Esophagus muscularis mucosa (tissue), 4 donors: ENCODE measurements at places on chromosomes 1 and 21. TPM values are rescaled to one million over a fixed set of nuclear protein-coding genes. Genes with fewer than 3 reads are reported as not detected.
A peak's percentile ranks its signal among the peaks of the same experiment; 100 is the strongest.

The METTL25B gene
- total RNA-seq, result 16.2 TPM

GRCh38 chr1:28507247-28507645 lies 1.4 kb downstream of the RCC1 start:
- no peak for DNase-seq

GRCh38 chr1:34268311-34268954 lies 91.7 kb downstream of the C1orf94 start:
- peak; percentile 62 for DNase-seq

DNA sequence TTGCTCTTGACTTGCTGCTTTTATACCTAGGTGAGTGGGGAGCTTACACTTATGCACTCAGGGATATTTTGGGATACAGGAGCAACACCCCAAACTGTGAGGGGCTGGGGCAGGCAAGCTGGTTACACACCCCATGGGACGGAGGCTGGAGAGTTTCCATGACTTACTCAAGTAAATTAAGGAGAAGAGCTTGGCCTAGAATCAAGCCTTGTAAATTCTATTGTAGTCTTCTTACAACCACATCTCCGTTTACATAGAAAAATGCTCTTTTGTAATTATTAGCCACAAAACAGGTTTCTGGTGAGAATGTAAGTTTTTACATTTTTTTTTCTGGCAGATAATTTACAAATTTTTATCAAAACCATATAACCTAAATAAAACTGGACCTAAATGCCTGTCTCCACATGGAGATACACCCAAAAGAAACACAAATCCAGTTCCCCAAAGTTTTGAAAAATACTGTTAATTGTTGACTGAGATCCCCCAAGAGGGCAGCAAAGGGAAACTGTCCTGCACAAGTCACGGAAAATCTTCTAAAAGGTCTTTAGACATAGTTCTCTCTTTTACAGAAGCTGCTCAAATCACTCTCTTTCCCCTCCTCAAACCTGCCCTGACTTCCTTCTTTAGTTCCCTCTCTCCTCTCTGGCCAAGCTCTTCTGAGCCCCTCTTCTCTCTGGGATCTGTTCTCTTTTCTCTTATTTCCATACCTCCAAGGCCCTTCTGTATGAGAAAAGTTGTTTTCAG lies 134.0 kb downstream of the HIVEP3 start:
- no peak for DNase-seq

- DNase-seq, result peak; percentile 57
These were observed 9.9 kb upstream of the HAO2 start for GRCh38 chr1:119358636-119359035.

The LRRC71 gene
- total RNA-seq, result not detected

DNA sequence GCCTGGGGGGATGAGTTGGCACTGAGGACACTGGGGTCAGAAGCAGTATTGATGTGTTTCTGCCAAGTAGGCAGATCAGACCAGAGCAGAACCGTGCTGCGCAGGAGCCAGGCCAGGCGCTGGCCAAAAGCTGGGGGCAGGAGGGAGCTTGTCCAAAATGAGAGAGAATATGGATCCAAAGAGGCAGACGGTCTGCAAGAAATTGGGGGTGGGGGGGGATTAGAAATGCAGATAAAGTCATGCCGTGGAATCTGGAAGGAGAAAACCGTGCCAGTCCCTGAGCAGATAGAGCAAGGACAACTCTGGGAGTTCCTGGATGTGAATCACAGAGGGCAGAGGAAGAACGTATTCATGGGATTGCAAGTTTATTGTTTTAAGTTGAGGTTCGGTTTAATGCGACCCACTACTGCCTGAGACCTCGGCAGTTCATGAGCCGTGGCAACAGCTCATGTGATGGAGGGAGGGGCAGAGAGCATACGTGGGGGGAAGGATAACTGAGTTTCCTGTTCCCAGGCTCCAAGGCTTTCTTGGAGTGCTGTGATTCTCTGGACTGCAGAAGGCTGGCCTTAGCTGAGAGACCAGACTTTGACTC lies 224.0 kb downstream of the FGGY start:
- peak; percentile 74 for DNase-seq

The AGO3 gene
- total RNA-seq, result 23.3 TPM

DNA sequence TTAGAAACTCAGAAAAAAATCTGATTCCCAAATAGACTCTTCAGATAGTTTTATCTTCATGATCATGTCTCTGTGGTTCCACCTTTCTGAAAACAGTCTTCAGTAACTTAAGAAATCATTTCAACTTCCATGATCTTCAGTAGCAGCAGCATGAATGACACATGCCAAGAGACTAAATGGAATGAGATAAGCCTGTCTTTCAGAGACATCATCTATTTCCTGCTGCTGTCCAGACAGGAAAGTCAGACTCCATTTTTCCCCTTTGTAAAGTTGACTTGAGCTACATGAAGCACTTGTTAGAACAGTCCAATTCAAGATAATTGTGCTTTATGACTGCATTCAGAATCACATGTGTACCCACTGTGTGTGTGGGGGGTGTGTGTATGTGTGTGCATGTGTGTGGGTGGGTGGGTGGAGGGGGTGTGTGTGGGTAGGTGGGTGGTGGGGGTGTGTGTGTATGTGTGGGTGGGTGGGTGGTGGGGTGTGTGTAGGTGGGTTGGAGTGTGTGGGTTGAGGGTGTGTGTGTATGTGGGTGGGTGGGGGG lies 58.8 kb downstream of the CLIC4 start:
- no peak for DNase-seq

The PTCH2 gene
- total RNA-seq, result 0.66 TPM

The ZNF672 gene
- total RNA-seq, result 41.4 TPM

- DNase-seq, result no peak
These were observed 20.6 kb upstream of the SH3D21 start for GRCh38 chr1:36285443-36286101.

- DNase-seq, result no peak
These were observed 27.1 kb upstream of the LEPR start for GRCh38 chr1:65393347-65393746.

DNA sequence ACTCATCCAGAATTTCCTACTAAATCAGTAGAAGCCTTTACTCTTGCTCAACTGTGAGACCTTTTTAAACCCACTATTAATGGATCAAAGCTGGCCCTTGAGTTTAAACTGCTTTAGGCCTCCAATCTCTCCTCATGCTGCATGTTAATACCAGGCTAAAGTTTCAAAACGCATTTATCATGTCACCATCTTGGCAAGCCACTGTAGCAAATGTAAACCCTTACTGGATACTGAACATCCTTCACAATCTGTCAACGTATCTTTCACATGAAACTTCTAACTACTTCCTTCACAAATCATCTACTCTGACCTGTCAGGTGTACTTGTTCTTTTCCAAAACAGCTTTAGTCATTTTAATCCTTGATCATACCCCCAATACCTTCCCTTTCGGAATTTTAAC lies 3.0 kb downstream of the PAXBP1 start:
- DNase-seq, result no peak

The SFN gene
- total RNA-seq, result not detected

The KRTAP13-2 gene
- total RNA-seq, result not detected

The NGF gene
- total RNA-seq, result 3.1 TPM

GRCh38 chr1:207962716-207963426 lies 51.9 kb upstream of the CD34 start:
- DNase-seq, result peak; percentile 90

The BARHL2 gene
- not detected for total RNA-seq

GRCh38 chr1:44786841-44787426 lies 1.0 kb downstream of the BEST4 start:
- DNase-seq, result no peak

The AJAP1 gene
- total RNA-seq, result 0.40 TPM

GRCh38 chr1:171902527-171902926 lies 61.2 kb downstream of the DNM3 start:
- DNase-seq, result no peak

GRCh38 chr1:197954718-197955418 lies 37.7 kb downstream of the LHX9 start:
- DNase-seq, result no peak

The GJC2 gene
- total RNA-seq, result 7.1 TPM

DNA sequence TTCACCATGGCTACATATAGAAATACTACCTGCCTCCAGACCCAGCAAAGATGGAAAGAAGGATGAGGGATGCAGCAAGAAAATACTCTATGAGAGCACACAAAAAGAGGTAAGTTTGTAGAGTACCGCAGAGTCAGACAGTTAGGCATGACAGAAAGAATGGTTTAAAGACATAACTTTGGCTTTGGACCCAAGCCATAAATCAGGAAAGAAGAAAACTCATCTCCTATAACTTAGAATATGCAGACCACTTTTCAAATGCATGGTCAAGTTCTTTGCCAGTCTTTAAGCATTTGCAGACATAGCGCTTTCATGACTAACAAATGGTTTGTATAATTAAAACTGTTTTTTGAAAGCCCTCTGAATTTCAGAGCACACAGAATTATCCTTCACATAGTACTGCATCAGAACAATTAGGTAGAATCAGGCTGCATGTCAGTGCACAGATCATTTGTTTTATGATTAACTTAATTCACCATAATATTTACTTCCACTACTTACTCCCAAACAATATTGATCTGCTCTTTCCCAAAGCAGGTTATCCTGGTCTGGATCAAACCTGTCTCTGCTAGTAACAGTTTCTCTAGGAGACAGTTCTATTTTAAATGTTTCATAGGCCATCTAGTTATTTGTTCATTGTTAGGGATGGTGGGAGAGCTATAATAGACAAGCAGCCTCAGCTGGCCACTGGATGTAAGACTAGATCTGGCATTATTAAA lies 280.7 kb upstream of the NR5A2 start:
- DNase-seq, result no peak

- DNase-seq, result peak; percentile 42
These were observed 81.1 kb upstream of the PGBD5 start for GRCh38 chr1:230507236-230507635.

DNA sequence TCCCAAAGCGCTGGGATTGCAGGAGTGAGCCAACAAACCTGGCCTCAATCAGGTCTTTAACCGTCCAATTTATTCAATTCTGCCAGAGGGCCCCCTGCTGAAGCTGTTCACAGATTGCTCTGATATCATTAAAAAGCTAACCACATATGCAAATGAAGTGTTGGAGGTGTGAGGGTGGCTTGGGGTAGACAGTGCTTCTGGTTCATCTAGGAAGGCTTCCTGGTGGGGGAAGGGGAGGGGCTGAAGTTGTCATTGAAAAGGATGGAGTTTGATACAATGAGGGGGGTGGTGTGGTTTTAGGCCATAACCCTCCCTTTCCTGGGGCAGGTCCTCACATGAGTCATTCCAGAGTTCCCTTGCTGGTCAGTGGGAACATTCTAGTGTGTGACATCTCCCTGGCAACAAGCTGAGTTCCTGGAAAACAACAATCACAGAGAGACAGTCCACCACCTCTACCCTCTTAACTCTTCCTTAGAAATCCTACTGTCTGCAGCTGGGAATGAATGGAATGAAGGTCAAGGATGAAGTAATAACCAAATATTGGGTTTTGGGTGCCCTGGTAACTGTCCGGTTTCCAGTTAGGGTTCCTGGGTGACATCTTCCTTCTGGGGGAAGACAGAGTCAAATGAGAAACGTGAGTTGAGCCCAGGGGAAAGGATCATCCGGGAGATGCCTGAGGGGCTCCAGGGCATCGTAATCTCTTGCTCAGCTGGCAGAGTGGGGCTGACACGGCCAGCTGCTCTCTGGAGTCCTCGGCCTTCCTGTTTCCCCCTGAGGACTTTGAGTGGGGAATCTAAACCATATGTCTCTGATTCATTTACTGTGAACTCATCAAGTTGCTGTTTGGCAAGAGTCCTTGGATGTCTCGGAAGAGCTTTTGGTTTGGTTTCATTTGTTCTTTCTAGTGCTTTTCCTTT lies 32.2 kb downstream of the BATF3 start:
- DNase-seq, result no peak

DNA sequence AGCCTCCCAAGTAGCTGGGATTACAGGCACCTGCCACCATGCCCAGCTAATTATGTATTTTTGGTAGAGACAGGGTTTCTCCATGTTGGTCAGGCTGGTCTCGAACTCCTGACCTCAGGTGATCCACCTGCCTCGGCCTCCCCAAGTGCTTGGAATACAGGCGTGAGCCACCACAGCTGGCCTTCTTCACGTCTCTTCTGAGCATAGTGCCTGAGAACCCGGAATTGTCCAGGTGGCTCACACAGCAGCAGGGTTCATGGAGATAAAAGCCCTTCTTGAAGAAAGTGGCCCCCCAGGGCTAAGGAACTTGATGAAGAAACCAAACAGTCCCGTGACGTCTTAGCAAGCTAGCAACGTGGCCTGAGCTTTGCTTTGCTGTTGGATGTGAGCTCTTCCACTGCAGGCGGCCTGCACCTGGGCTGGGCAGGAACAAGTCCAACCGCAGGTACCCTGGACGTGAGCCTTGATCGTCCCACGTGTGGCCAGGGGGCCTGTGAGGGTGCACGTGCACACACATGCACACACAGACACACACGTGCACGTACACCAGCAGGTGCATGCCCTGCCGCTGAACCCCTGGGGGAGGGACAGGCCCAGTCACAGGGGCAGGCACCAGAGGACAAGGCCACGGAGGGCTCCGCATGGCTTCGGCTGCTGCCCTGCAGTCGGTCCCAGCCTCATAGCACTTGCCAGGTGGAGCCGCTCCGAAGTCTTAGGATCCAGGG lies 23.4 kb upstream of the TRAPPC10 start:
- no peak for DNase-seq

DNA sequence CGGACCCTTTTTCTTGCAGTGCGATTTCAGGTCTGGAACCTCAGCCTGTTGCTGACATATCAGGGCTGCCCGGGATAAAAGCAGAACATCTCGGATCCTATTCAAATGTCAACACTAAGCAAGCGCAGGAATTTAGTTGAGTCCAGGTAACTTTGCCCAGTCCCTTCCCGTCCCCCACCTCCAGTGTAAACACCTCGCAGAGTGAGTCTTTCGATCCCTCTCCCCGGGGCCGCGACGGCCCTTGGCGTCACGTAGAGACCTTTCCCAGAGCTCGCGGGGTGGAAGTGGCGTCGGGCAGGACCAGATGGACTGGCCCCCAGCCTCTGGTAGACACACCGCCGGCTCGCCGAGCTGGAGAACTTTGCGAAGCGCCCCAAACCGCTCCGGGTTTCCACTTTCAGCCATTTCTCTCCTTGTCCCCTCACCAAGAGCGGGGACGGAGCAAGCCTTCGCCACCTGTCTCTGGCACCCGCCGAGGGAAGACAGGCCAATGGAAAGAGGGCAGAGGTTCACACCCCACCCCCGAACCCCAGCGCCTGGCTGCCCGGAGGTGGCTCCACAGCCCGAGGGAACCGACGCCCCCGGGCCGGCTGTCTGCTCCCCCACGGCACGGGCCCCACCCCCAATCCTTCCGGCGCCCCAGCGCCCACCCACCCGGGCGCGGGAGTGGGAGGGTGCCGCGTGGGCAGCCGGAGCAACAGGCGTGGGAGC lies 570 bp downstream of the KCND3 start:
- no peak for DNase-seq

DNA sequence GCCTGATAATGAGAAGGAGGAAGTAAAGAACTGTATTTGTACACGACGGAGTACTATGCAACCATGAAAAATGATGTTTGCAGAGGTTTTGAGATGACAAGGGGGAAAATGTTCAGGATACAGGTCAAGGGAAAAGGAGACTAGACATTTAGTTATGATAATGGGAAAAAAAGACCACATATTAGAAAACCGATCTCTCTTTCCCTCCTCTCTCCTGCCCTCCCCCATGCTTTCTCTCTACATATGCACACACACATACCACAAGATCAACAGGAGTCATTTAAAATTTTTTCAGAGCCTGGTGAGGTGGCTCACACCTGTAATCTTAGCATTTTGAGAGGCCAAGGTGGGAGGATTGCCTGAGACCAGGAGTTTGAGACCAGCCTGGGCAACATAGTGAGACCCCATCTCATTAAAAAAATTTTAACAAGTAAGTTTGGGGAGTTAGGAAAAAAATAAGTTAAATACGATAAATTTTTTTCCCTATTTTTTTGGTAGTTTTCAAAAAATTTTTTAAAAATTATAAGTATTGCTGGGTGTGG lies 44.5 kb downstream of the ECE1 start:
- no peak for DNase-seq

The AMIGO1 gene
- total RNA-seq, result 18.0 TPM
